Heart left ventricle (tissue), 16 donors: ENCODE measurements at places on chromosomes 3 and 15. TPM values are rescaled to one million over a fixed set of nuclear protein-coding genes. Genes with fewer than 3 reads are reported as not detected.

The SELENOK gene
- 104 TPM for total RNA-seq

DNA sequence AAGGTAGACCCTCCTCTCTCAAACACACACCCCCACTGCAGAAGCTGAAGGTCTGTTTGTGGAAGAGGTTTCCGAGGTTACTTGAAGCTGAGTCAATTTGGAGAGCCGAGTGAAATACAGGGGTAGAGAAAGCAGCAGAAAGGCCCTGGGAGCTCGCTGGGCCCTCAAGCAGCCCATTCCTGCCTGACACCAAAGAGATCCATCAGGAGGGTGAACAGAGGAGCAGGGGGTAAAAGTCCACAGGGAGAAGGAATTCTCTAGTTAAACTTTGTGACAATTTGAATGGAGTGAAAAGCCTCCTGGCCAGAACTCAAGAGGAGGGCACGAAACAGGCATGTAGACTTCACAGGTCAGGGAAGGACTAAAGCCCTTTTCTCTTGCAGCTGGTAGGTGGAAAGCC lies 13.6 kb upstream of the SLC27A2 start:
- DNase-seq: no peak

- DNase-seq: no peak
Observed at GRCh38 chr15:54789376-54789775, 407.4 kb downstream of the RSL24D1 start.

- no peak for DNase-seq
Observed at GRCh38 chr15:55999658-56000057, 6.2 kb upstream of the NEDD4 start.

GRCh38 chr15:39286706-39287105 lies 294.2 kb upstream of the THBS1 start:
- DNase-seq: no peak

- DNase-seq: no peak
Observed at GRCh38 chr3:156433910-156434309, 121.0 kb downstream of the SSR3 start.

- no peak for DNase-seq
Observed at GRCh38 chr3:95088464-95088863, 1025.6 kb downstream of the NSUN3 start.

DNA sequence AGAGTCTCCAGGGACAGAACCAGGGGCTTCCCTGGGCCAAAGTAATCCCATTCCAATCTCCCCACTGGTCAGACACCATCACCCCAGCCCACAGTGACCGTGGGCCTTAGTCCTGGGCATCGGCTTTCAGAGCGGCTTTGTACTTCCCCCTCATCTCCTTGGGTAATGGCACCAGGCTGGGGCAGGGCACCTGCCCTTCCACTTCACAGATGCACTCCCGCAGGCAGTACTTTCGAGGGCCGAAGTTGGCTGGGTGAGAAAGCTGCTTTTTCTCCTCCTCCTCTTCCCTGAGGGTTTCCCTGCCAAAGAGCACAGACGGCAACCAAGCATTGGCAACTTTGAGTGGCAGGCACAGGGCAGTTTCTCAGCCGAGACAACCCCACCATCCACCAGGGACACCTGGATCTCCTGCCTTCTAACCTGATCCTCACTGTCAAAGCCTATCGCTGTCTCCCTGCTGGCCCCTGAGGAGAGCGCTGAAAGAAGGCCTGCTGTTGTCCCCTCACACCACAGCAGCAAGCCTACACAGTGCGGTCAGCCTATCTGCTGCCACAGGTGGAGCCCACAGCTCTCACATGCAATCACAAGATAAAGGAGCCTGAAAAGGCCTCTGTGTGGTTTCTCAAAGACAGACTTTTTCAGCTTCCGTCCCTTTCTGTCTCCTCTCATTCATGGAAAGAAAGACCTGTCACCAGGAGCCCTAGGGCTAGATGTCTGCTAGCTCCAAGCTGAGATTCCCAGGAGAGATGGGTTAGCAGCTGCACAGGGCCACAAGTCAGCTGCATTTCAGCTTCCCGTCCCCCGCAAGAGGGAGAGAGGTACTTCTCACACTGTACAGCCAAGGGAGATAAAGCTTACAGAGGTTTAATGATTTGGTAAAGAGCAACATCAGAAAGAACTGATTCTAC lies 12.5 kb downstream of the MRPS25 start:
- DNase-seq: no peak

GRCh38 chr3:4722103-4722502 lies 229.0 kb downstream of the ITPR1 start:
- peak; percentile 56 for DNase-seq

GRCh38 chr3:115830764-115831395 lies 207.6 kb downstream of the GAP43 start:
- DNase-seq: no peak

DNA sequence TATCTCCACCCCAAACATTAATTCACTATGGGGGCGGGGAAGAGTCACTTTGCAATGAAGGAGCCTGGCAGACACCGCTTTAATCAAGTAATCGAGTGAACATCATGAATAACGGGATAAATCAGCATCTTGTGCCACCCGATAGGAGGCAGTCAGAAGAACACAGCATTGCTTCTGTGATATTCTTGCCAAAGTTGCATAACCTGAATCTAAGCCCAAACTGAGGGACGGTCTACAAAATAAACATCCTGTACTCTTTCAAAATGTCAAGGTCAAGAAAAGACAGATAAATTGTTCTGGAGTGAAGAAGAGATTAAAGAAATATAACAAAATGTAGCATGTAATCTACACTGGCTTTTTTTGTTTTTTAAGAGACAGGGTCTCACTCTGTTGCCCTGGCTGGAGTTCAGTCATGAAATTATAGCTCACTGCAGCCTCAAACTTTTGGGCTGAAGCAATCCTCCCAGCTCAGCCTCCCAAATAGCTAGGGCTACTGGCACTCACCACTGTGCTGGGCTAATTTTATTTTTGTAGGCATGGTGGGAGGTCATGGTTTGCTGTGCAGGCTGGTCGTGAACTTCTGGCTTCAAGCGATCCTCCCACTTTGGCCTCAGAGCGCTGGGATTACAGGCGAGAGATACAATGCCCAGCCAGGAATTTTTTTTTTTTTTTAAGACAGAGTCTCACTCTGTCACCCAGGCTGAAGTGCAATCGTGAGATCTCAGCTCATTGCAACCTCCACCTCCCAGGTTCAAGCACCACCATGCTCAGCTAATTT lies 20.1 kb upstream of the VWA5B2 start:
- no peak for DNase-seq

GRCh38 chr15:75868019-75868418 lies 24.8 kb downstream of the UBE2Q2 start:
- DNase-seq: no peak

GRCh38 chr3:9947025-9947995 lies 4.9 kb downstream of the PRRT3 start:
- DNase-seq: peak; percentile 63

GRCh38 chr15:69185706-69186105 lies 25.3 kb downstream of the GLCE start:
- DNase-seq: no peak

DNA sequence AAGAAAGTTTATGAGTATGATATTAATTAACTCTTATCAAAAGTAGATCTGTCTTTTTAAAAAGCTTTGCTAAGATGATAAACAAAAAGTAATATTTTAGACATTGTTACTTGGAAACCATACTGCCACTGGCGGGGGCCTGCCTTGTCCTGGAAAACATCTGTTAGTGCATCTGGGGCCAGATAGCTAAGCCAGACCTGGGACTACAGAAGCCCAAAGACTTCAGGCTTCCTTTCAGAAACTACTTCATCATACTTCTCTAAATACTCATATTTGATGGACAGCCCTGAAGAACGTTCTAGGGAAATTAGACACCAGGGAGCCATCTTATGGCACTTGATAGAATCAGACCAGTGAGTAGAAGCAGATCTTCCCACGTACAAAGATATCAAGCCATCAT lies 795.4 kb upstream of the SEMA6D start:
- peak; percentile 20 for DNase-seq

GRCh38 chr3:152405915-152406802 lies 137.4 kb downstream of the MBNL1 start:
- no peak for DNase-seq

The NR2F2 gene
- total RNA-seq: 22.4 TPM

DNA sequence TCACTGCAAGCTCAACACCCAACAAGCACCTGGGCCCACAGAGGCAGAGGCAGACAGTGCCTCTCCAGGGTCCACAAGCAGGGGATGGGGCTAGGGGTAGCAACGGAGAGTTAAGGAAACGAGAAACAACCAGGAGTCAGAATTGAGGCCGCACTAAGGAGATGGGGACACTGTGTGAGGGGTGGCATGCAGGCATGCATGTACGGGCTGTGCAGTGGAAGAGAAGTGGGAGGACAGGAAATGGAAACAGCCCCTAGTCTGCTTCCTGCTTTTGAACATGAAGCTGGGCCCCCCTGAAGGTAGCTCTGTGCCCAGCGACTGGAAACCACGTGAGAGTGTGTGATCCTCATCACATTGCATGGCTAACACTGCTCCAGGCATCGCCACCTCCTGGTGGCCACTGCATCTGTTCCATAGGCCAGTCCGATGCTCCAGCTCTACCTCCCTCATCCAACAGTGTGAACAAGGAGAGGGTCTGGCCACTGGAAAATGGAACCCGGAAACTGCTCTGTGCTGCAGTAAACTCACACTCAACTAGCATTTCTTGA lies 44.0 kb downstream of the XXYLT1 start:
- no peak for DNase-seq

DNA sequence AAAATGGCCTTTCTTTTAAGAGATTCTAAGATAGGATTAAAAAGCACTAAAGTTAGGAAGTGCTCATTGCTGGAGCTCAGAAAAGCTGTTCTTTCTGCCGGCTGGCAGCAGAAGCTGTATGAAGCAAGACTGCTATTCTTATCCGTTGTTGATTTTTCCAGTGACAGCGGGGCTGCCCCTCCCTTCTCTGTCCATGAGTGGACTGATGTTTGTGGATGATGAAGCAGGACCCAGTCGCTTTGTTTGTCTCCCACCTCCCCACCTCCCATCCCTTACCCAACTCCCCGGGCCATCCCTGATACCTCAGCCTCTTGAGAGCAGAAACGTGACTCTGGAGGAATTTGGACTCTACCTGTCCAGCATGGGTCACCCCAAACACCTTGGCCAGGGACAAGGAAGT lies 10.3 kb upstream of the MUSTN1 start:
- DNase-seq: peak; percentile 60

The VIPR1 gene
- 2.4 TPM for total RNA-seq

GRCh38 chr3:117617906-117618305 lies 908.3 kb downstream of the TUSC7 start:
- DNase-seq: no peak

DNA sequence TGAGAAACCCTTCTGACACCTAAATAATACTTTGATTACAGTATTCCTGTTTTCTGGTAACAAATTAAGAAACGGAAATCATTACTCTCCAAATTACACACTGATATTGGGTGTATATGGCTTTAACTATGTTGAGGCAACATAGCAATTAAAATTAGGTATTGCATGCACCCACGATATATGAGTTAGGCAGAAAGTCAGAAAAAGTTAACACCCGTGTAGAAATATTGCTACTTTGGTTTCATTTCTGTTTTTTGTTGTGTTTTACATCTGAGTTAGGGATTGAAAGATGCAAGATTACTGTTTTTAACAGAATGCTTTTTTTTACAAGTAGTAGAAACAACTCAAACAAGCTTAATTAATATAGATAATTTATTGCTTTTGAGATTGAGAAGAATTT lies 327.8 kb downstream of the GBE1 start:
- no peak for DNase-seq

DNA sequence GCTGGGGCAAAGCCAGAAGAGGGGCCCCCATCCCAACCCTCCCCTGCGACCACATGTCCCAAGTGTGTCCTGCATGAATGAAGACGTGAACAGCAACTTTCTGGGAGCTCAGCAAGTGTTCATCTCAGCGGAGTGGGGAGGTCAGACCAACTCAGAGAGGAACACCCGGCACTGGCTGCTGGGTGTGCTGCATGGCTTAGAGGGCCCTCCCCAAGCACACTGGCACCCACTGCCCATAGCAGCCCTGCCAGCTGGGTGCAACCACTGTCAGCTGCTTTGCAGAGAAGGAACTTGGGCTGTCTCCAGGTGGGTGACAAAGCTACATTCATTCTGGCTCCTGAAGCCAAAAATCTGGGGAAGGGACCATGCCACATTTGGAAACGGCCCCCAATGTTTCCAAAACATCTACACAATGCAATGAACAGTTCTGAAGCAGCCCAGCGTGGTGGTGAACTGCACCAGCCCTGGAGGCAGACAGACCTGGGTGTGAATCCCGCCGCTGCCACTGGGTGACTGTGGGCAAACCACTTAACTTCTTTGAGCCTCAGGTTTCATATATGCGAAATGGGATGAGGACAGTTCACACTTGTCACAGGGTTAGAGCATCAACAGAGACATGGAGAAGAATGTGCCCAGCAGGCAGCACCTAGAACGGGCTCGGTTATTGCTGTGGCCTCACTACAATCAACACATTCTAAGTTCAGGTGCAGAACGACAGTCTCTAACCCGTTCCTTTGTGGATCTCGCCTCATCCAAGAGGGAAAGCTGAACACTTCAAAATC lies 145.4 kb downstream of the NUP210 start:
- no peak for DNase-seq

DNA sequence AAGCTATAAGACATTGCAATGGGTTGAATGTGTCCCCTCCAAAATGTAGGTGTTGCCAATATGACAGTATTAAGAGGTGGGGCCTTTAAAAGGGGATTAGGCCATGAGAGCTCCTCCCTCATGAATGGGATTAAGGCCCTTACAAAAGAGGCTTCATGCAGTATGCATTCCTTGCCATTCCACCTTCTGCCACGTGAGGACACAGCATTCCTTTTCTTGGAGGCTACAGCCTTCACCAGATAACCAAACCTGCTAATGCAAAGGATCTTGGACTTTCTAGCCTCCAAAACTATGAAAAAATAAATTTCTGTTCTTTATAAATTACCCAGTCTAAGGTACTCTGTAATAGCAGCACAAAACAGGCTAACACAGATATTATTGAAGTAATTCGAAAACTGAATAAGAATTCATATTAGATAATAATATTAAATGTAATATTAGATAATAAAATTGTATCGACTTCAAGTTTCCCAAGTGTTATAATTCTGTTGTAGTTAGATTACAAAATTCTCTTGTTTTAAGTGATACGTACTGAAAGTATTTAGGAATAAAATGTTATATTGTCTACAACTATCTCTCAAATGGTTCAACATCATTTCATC lies 29.4 kb upstream of the ATP8B4 start:
- no peak for DNase-seq

DNA sequence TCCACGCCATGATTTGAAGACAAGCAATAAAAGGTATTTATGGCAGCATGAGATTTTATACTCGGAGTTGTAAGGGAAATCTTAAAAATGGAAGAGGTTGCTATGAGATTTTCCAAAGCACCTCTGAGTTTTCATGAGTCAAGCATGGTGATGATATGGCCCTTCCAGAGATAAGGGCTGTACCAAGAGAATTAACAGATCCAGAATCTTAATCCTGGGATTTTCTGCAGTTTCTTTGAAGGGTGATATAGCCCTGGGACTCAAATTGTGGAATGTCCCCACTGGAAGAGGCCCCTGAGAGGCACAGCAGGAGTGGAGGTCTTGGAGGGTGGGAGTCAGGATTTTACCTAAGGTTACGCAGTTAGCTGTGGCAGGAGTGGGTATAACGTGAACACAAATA lies 243.3 kb downstream of the ZNF621 start:
- DNase-seq: no peak
